ENCODE measurements at places on chromosomes 7 and 10.

DNA sequence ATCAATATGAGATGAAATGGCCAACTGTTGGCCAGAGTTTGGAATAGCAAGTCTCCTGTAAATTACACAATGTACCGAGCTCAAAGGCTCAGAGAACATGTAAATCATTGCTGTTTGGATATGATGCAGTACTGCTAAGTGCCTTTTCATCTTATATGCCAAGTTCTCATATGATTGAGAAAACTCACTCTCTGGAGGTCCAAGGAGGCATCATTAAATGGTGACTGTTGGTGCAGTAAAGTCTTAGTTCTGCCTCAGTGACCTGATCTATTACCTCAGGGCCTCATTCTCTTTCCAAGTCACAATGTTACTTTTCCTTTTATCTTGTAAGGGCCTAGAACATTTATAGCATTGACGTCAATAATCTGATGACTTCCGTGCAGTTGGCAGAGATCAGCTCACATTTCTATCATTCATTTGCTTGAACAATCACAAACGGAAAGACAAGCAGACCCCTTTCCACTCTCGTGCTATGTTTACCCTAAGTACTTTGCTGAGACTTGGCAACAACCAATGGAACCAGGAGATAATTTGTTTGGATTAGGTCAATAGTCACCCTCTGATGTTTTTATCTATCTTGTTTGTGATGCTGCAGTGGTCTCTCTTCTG, 32.6 kb upstream of the PDK4 start:
- DNase-seq: no peak

- no peak for DNase-seq
Observed at GRCh38 chr10:74854610-74855009, 28.2 kb downstream of the KAT6B start.

GRCh38 chr7:87543623-87544022, 57.1 kb downstream of the ABCB1 start:
- DNase-seq: no peak

DNA sequence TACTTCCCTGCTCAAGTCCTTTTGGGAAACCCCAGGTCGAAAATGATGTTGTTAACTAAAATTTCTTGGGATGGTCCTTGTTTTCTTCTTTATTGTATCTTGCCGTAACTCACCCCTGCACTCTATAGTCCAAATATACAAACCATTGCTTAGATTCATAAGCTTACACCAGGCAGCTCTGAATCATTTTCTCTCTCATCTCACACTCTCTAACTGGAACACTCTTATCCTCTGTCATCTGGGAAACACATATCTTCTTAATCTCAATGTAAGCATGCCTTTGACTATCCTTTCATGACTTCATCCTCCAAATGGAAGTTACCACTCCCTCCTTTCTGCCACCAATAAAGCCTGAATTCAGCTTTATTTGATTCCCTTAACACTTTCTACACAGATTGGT, 175.8 kb upstream of the ANK3 start:
- DNase-seq: no peak

DNA sequence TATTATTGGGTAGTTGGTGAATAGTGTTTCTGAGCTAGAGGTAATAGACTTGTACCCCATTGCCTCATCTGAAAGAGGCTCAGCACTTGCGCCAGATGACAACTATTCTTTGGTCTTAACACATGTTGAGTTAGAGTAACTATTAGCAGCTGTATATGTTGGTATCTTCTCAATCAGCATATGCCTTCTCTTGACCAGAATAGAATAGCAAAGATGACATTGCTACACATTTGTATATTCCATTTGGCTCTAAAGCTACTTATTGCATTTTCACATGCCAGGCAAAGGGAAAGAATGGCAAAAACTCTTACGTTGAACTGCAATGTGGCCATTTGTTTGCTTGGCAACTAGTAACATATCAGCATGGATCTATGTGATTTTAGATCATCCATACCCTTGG, 173.8 kb upstream of the AGR3 start:
- no peak for DNase-seq

DNA sequence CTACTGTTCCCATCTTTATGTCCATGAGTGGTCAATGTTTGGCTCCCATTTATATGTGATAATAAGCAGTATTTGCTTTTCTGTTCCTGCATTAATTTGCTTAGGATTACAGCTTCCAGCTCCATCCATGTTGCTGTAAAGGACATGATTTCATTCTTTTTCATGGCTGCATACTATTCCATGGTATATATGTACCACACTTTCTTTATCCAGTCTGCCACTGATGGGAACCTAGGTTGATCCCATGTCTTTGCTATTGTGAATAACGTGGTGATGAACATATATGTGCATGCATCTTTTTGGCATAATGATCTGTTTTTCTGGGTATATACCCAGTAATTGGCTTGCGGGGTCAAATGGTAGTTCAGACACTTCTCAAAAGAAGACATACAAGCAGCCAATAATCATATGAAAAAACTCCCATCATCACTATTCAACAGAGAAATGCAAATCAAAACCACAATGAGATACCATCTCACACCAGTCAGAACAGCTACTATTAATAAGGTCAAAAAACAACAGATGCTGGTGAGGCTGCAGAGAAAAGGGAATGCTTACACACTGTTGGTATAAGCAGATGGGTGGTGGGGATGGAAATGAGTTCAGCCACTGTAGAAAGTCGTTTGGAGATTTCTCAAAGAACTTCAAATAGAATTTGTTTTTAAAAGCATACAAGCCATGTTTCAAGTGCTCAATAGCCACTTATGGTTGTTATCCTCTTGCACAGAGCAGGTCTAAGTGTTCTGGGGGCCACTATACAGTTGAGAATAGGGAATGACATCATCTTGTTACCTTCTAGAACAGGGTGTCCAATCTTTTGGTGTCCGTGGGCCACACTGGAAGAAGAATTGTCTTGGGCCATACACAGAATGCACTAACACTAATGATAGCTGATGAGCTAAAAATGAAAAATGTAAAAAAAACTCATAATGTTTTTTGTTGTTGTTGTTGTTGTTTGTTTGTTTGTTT, 23.2 kb upstream of the SDK1 start:
- DNase-seq: no peak

GRCh38 chr10:5800782-5801181, 12.5 kb downstream of the GDI2 start:
- DNase-seq: no peak

- no peak for DNase-seq
Observed at GRCh38 chr10:15427843-15428414, 56.8 kb upstream of the FAM171A1 start.

Data from islet precursor cell (in vitro differentiated cells).